Brain microvascular endothelial cell (primary cell): ENCODE measurements at places on chromosomes 12 and 14.

GRCh38 chr12:116441292-116441691 lies 117.9 kb upstream of the MAP1LC3B2 start:
- no peak for DNase-seq

DNA sequence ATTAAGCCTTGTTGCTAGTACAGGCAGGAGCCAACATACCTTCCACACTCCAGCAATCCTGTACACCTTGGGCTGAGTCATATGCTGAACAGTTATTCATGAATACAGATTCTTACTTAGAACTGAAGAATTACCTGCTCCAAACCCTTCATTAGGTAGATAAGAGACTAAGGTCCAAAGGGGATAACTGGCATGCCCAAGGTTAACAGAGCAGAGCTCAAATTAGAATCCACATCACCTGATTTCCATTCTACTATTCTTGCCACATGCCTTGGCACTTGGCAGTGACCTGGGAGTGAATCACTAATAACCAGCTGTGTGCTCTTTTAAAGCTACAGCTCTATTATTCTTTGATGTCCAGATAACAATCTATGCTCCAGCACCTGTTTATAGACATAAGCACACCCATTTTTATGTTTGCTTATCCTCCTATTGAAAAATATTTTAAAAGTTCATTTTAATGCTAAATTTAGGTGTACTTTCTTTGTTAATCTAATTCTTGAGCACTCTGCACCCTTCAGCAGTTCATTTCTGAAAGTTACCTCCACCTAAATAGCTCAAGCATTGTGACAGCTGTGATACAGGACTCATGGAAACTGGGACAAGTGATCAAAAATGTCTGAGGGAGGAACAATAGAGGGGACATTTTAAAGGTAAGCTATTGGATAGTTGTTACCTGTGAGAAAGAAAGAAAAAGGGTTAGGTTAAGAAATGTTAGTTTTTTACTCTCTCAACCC lies 19.4 kb downstream of the LPCAT3 start:
- DNase-seq: no peak

DNA sequence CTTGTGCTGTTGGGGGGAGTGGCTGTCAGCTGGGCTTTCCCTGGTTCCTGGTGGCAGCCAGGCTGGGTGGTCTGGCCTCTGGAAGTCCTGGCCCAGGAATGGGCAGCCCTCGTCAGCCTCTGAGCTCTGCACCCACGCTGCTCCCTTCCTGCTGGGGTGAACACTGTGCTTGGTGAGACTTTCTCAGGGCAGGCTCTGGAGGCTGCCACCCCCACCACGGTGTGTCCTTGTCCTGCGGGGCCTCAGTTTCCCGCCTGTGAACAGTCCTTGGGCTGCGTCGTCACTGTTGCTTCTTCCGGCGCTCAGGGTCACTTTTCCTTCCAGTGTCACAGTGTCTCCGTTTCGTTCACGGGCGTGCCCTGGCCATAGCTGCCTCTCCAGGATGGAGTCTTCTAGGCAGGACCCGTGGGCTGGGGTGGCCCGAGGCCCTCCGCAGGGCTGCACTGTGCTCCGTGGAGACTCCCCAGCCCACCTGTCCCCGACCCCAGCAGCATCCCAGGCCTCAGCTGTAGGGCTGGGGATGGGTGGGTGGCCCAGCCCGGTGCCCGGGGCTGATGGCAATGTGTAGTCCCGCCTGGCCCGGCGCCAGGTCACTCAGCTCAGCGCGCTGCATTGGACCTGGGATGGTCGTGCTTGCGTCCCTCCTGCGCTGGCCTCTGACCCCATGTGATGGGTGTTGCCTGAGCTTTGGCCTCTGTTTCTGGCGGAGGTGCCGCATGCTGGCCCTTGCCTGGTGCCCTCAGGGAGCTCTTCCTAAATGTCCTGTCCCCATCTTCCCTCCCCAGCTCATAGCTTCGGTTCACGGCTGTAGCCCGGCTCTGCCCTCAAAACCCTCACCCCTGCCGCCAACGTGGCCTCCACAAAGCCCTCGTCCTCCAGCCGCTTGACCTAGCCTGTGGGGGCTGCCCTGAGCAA lies 6.8 kb downstream of the KIF26A start:
- no peak for DNase-seq

GRCh38 chr14:103232831-103233319 lies 101.2 kb upstream of the EIF5 start:
- DNase-seq: no peak

DNA sequence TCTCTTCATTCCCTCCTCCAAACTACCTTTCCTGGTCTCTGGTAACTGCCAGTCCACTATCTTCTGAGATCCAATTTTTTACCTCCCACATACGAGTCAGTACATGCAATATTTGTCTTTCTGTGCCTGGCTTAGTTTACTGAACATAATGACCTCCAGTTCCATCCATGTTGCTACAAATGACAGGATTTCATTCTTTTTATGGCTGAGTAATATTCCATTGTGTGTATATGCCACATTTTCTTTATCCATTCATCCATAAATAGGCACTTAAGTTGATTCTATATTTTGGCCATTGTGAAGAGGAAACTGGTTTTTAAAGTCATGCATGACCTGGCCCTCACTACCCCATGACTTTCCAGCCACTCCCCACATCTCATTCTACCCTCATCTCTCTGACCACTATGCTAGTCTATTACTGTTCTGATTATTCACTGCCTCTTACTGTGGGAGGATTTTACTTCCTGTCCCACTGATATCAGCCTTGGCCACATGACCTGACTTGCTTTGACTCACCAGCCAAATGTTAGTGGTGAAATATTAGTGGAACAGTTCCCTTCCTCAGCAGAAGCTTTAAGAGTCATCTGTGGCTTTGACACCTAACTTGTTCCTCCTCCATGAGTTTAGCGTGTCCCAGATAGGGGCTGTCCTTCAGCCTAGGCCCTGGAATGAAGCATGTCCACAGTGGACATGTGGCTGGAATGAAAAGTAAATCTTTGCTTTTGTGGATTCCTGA lies 52.2 kb downstream of the GOLGA5 start:
- DNase-seq: peak; percentile 84

GRCh38 chr14:90407230-90407629 lies 10.4 kb downstream of the CALM1 start:
- no peak for DNase-seq

GRCh38 chr14:105413544-105413886 lies 6.1 kb upstream of the MTA1 start:
- no peak for DNase-seq

GRCh38 chr14:65790172-65790815 lies 377.8 kb downstream of the FUT8 start:
- DNase-seq: no peak

DNA sequence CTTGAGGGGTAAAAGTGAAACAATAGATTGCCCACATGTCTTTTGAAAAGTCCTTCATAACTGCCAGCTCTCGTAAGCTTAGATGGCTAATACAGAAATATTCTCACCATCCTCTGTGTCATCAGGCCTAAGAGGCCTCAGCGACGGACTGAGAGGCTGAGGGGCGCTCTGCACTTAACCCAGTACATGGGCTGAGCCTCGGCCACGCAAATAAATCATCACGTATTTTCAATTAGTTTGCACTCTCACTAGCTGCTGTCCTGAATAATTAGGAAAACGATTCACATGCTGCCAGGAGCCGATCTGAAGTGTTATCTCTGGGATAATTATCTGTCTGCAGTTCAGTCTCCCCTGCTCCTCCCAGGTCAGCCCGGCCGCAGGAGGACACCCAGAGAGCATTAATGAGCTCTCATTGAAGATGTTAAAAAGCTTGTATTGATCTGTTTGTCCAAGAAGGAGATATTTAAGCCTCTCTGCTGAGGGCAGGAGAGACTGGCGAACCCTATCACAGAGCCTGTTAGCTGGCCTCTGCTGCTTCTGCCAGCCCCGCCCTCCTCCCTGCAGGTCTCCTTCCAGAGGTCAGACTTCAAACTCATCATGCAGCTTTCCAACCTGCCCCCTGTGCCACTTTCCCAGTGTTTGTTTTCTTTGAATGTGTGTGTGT lies 1051.3 kb downstream of the VRK1 start:
- DNase-seq: no peak

DNA sequence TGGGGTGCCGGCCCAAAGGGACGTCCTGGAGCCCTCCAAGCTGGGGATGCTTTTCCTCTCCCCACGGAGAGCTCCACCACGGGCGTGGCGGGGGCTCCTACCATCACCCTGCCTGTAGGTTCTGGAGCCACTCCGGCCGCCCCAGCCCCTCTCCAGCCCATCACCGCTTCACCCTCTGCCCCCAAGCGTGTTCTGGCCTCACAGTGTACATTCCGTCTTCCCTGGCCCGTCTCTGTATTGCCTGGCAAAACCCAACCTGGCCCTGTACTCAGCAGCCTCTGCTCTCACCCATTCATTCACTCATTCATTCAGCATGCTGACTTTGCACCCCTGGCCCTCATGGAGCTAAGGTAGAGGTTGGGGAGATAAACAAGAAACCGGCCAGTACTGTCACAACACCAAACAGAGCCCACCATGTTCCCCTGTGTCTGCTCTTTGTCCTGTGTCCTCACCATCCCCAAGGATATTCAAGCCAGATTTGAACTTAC lies 20.3 kb downstream of the SLC25A29 start:
- no peak for DNase-seq

DNA sequence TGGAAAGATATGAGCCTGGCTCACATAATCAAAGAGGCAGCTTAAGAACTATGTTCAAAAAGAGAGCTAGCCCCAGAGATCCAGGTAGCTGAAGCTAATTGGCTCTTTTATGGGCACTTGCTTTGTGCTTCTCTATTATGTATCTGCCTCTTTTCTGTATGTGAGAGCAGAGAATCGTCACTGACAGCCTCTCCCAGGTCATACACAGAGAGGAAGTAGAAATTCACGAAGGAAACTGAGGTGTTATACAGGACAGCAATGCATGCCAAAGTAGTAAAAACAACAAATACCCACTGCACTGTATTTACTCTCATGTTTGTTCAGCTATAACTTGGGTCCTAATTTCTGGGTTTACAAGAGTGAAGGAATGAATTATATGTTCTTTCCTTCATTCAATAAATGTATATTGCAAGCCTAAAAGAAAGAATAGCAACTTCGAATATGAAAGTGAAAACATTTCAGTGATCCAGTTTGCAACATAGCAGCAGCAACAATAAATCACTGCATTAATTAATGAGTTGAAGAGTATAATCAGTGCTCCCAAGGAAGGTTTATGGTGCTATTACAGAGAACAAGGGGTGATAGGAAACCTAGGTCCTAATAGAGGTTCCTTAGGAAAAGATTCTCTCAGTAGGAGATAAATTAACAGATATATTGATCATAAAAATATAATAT lies 47.1 kb upstream of the ATXN7L3B start:
- DNase-seq: no peak

GRCh38 chr14:75711105-75711795 lies 50.2 kb downstream of the TTLL5 start:
- DNase-seq: peak; percentile 27

GRCh38 chr14:55458800-55459515 lies 18.5 kb upstream of the TBPL2 start:
- peak; percentile 14 for DNase-seq

DNA sequence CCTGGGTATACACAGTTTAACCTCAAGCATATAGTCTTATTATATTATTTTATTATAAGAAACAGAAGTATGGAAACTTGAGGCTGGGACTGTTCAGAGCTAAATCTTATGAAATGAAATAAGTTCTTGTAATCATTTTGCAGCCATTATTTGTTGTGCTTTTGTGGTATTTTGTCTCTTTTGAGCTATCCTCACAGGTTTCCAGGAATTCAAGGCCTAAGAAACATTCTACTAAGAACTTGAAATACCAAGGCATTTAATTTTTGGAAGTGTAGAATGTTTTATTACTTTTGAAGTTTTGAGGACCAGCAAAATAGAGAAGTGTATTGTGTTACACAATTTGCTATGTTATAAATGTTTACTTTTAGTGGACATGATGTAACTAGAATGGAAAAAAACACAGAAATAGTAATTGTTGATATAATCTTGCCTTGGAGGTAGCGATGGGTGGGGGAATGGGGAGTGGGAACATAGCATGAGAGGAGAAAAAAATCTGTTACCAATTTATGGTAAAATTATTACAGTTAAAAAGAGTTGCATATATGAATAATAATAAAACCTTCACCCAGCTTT lies 81.7 kb downstream of the CRADD start:
- DNase-seq: no peak

- DNase-seq: no peak
Observed at GRCh38 chr12:124365726-124366430, 71.0 kb downstream of the RFLNA start.

DNA sequence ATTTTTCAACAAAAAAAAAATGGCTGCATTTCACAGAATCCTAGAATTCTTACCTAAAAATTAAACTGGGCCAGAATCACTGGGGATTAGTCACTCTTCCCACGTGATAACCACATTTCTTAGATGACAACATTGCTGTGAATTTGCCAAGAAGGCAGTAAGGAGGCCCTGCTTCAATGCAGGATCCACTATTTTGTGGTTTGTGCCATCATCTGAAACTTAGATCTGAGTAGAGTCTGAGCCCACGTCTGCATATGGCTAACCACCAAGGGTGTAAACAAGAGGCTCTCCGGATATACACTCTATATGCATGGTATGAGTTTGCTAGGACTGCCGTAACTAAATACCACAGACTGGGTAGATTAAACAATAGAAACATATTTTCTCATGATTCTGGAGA lies 24.4 kb upstream of the TBX5 start:
- no peak for DNase-seq

- no peak for DNase-seq
Observed at GRCh38 chr12:25617991-25618390, 64.9 kb upstream of the LMNTD1 start.

GRCh38 chr14:24673534-24674203 lies 39.7 kb upstream of the GZMB start:
- no peak for DNase-seq

GRCh38 chr12:102009796-102010195 lies 52.0 kb downstream of the WASHC3 start:
- DNase-seq: no peak

DNA sequence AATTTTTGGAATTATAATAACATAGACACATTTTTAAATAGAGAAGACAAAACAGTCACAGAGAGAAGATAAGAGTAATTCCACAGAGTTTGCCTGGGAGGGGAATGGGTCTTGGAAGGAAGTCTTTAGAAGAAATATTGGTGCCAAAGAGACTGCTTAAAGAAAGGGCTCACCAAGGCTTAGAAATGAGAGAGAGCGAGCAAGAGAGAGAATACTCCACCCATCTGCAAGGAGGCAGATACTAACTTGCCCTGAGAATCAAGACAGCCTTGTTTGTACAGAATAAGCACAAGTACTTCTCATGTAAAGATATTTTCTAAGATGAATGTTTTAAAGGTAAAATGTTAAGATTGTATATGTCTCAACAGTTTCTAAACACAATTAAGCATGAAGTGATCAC lies 165.5 kb downstream of the SLC38A4 start:
- no peak for DNase-seq

DNA sequence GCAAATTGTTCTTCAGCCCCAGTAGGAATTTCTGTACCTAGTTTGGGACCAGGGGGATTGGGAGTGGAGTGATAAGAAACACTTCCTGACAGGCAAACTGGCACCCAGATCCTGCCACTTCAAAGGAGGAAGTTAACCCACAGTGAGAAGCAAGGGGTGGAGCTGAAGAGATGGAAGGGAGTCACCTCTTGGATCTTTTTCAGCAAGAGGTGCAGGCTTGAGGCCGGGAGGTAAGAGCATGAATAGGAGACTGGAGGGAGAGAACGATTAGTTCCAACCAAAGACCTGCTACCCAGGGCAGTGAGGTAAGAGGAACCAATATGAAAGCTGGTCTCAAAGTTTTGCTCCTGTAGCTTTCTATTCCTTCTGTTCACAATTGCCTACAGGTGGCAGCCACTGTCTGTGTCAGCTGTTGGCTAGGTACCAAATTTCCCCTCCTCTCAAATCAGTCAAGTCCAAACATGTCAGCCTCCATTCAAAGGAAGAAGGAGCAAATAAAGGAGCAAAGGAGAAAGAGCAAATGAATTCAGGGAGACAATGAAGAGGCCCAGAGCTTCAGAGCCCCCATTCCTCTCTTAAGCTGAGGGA lies 14.9 kb upstream of the TAC3 start:
- DNase-seq: no peak
